NCI-H1048 (cell line): ENCODE measurements at places on chromosomes 16 and 17.

- DNase-seq = no peak
Measured at GRCh38 chr17:42026857-42027589, 7.1 kb downstream of the NKIRAS2 start.

GRCh38 chr17:43722269-43722619 lies 36.3 kb downstream of the SOST start:
- no peak for DNase-seq

GRCh38 chr16:84159007-84159406 lies 13.9 kb downstream of the DNAAF1 start:
- DNase-seq = no peak

DNA sequence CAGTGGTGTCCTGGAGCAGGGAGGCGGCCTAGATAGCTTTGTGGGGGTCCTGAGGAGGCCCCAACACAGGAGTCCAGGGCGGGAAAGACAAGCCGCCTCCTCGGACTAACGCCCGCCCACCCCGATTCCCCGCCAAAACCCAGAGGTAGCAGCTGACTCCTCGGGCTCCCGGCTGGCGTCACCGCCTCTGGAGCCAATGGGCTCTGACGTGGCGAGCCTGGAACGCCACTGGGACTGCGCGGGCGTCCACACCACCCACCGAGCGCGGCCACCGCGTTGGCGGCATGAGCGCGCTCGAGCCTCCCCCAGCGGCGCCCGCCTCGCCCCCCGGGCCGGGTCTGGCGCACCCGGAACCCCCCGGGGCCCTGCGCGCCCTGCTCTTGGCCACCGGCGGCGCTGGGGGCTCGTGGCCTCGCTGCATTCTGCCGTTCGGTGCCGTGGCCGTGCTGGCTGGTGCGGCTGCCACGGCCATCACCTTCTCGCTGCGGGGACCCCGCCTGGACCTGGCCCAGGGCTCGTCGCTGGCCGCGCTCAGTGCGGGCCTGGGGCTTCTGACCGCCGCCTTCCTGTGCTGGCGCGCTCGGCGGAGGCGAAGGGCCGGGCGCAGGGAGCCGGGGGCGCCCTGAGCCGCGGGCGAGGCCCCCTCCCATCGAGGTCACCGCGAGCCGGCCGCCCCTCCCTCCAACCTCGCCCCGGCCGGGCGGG lies 3.4 kb upstream of the NTN3 start:
- no peak for DNase-seq

GRCh38 chr16:88561485-88562359 lies 8.5 kb upstream of the ZC3H18 start:
- DNase-seq = no peak
